Caco-2 (cell line): ENCODE measurements at places on chromosomes 2 and 18. TPM values are rescaled to one million over a fixed set of nuclear protein-coding genes. Genes with fewer than 3 reads are reported as not detected.
A peak's percentile ranks its signal among the peaks of the same experiment; 100 is the strongest.

The AAK1 gene
- 39.7 and 50.8 TPM in 2 replicates for total RNA-seq

The PROM2 gene
- total RNA-seq: 0.82 and 1.5 TPM in 2 replicates

The MAL gene
- not detected in 2 replicates for total RNA-seq

The RIT2 gene
- not detected in 2 replicates for total RNA-seq

The CUL3 gene
- 66.0 and 66.3 TPM in 2 replicates for total RNA-seq

The CGREF1 gene
- total RNA-seq: 4.4 and 5.0 TPM in 2 replicates

The IL1RN gene
- not detected in 2 replicates for total RNA-seq

The ACMSD gene
- not detected in 2 replicates for total RNA-seq

DNA sequence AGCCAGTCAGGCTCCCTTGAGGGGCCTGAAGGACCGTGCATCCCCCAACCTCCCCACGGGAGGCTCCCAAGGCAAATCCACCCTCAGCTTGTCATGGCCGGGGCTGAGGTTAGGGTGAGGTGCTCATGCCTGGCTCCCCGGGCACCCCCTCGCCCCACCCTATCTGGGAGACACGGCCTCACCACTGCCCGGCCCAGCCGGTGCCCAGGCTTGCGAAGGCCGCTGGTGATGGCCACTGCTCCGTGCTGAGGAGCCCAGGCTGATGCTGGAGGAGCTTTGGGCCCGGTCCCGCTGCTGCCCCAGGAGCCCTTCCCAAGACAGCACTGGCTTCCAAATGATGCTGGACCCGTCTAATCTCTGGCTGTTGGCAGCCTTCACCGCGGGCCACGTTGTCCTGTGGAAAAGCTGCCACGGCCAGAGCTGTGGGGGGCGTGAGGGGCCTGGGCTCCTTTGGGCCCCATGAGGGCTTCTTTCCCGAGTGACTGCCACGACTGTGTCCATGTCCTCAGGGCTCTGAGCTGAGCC is 135.7 kb upstream of the CTDP1 start:
- no peaks in the 10 kb centered on the region for H3K36me3 ChIP-seq
- H3K4me1 ChIP-seq: no peaks in the 10 kb centered on the region
- no peaks in the 10 kb centered on the region for H3K27me3 ChIP-seq
- no peak overlapping the region for H3K4me3 ChIP-seq
- H3K27ac ChIP-seq: no peak overlapping the region

- no peaks in the 10 kb centered on the region for H3K4me1 ChIP-seq
- no peak overlapping the region for H3K27ac ChIP-seq
- no peaks in the 10 kb centered on the region for H3K36me3 ChIP-seq
- no peak for DNase-seq
- H3K27me3 ChIP-seq: no peaks in the 10 kb centered on the region
Measured at GRCh38 chr18:76538846-76539245, 43.8 kb upstream of the ZNF516 start.

- H3K27ac ChIP-seq: peak overlapping the region; percentile 78
- H3K27me3 ChIP-seq: no peaks in the 10 kb centered on the region
- H3K4me1 ChIP-seq: peaks cover 25% of the 10 kb centered on the region; the same call in 1 of the 2 replicates
- no peaks in the 10 kb centered on the region for H3K36me3 ChIP-seq
- no peak overlapping the region for H3K4me3 ChIP-seq
Measured at GRCh38 chr18:49020621-49021021, 69.9 kb upstream of the SMAD7 start.

DNA sequence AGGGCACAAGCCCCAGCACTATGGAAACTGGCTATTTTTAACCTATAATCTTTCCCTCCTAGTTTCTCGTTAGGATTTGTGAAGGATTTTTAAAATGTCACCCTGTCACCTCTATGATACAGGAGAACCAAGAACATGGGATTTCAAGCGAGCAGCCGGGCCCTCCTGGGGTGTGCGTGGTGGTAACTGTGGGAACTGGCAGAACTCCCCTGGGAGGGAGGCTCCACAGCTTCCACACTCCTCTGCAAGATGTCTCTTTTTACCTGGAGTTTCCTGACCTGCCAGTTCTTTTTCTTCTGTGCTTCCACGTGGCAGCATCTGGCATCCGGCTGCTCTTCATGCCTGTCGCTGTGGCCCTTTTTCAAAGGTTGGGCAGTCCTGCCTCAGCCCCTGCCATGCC is 386.3 kb upstream of the MYT1L start:
- no peak overlapping the region for H3K27ac ChIP-seq
- no peak for DNase-seq
- H3K36me3 ChIP-seq: no peaks in the 10 kb centered on the region

DNA sequence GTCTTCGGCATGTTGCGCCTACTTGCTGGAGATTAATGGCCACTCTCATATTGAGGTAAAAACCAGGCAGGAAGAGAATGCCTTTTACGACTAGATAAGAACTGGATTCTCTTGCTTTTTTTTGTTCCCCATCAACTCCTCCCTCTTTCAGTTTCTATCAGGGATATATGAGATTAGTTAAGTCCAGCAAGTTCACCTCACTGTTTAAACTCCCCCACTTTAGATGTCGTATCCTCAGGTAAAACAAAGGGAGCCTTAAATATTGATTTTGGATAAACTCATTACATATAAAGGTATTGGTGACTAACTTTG is 98.4 kb downstream of the PLEKHM3 start:
- H3K4me3 ChIP-seq: no peak overlapping the region
- no peaks in the 10 kb centered on the region for H3K27me3 ChIP-seq
- peak overlapping the region; percentile 56 for H3K27ac ChIP-seq
- H3K4me1 ChIP-seq: peaks cover 51% of the 10 kb centered on the region

GRCh38 chr2:43073401-43073825 is 153.0 kb downstream of the ZFP36L2 start:
- H3K4me3 ChIP-seq: no peak overlapping the region

- no peak overlapping the region for H3K27ac ChIP-seq
- H3K4me1 ChIP-seq: peaks cover 31% of the 10 kb centered on the region
- H3K4me3 ChIP-seq: no peak overlapping the region; the same call in 1 of the 2 replicates
- no peaks in the 10 kb centered on the region; the same call in 1 of the 2 replicates for H3K36me3 ChIP-seq
Measured at GRCh38 chr2:219252570-219252899, 508 bp upstream of the TUBA4B start.

- no peaks in the 10 kb centered on the region for H3K4me1 ChIP-seq
- no peaks in the 10 kb centered on the region for H3K27me3 ChIP-seq
- no peak overlapping the region for H3K27ac ChIP-seq
- peak; percentile 47 for DNase-seq
Measured at GRCh38 chr2:95323347-95324155, 26.4 kb downstream of the KCNIP3 start.

- no peak for DNase-seq
- H3K27ac ChIP-seq: no peak overlapping the region
- H3K4me3 ChIP-seq: no peak overlapping the region
- H3K27me3 ChIP-seq: no peaks in the 10 kb centered on the region
Measured at GRCh38 chr2:73856214-73856613, 27.5 kb downstream of the STAMBP start.

DNA sequence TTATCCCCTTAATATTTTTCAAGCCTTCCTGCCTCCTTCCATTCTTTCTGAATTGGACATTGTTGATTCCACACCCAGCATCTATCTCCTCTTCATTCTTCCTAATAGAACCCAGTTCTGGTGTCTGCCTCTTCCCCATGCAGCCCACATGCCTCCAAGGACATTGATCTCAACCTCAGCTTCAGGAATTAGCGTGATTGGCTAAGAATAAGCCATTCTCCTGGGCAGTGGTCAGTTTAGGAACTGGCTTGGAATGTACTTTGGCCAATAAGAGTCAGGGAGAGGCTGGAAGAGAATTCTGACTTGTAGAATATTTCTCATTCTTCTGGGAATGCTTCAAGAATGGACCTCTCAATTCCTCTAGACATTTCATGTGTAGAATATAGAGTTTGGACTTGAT is 25.9 kb upstream of the GCC2 start:
- H3K27me3 ChIP-seq: no peaks in the 10 kb centered on the region
- H3K27ac ChIP-seq: peak overlapping the region; percentile 17
- H3K36me3 ChIP-seq: no peaks in the 10 kb centered on the region
- DNase-seq: peak; percentile 42
- H3K4me3 ChIP-seq: no peak overlapping the region

DNA sequence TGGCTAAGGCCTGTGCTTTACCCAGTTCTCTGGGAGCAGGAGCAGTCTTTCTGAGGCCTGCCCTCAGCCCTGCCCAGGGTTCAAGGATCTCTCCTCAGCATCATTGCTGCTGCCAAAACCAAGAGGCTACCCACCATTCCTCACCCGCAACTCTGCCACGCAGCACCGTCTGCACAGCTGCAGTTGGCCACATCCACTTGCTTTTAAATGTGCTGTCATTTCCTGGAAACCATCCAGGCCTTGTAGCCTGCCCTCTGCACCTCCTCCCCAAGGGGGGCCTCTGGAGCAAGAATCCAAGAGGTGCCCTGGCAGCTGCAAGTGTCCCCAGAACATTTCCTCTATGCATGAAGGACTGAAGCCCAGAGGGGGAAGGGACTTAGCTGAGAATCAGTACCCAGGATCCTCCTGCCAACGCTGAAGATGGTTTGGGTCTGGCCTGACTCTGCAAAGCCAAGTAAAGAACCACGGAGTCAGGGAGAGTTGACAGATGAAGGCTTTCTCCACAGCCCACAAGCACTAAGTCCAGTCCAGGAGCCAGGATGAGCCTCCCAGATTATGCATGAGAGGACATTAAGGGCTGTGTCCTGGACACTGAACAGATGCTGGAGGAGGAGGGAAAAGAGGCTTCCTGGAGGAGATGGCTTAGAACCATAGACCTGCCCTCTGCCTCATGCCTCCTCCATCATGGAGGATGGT is 14.9 kb downstream of the EMX1 start:
- H3K4me3 ChIP-seq: no peak overlapping the region
- no peaks in the 10 kb centered on the region; the same call in 1 of the 2 replicates for H3K27me3 ChIP-seq
- no peak for DNase-seq
- peaks cover 1% of the 10 kb centered on the region for H3K36me3 ChIP-seq

- H3K27ac ChIP-seq: no peak overlapping the region
- DNase-seq: peak; percentile 54
- H3K4me3 ChIP-seq: no peak overlapping the region
- H3K27me3 ChIP-seq: no peaks in the 10 kb centered on the region
- H3K36me3 ChIP-seq: peaks cover 2% of the 10 kb centered on the region; the same call in 1 of the 2 replicates
Measured at GRCh38 chr2:135744760-135745314, 3.2 kb downstream of the UBXN4 start.

DNA sequence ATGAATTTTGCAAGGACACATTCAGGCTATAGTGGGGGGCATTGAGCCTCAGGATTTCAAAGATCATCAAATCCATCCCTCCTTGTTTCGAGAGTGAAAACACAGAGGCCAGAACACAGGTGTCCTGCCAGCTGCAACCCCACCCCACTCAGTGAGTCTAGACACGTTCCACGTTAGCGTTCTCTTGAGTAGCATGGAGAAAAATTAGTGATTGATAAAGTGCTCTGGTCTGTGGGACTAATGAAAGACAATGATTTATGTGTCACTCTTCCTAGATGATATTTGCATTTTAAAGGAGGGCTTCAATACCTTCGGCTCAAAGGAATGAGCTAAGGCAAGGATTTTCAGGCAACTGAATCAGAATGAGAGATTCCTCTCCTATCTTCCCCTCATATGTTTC is 43.8 kb downstream of the SLC4A3 start:
- H3K27me3 ChIP-seq: no peaks in the 10 kb centered on the region
- DNase-seq: no peak
- H3K27ac ChIP-seq: no peak overlapping the region
- no peaks in the 10 kb centered on the region for H3K4me1 ChIP-seq
- no peak overlapping the region for H3K4me3 ChIP-seq

GRCh38 chr18:78090584-78090983 is 840.9 kb downstream of the GALR1 start:
- no peak for DNase-seq
- H3K4me3 ChIP-seq: no peak overlapping the region
- H3K36me3 ChIP-seq: no peaks in the 10 kb centered on the region

GRCh38 chr2:226732478-226733188 is 67.0 kb downstream of the IRS1 start:
- no peaks in the 10 kb centered on the region for H3K27me3 ChIP-seq
- no peak overlapping the region for H3K4me3 ChIP-seq
- peaks cover 30% of the 10 kb centered on the region for H3K4me1 ChIP-seq
- peak overlapping the region; percentile 65 for H3K27ac ChIP-seq

DNA sequence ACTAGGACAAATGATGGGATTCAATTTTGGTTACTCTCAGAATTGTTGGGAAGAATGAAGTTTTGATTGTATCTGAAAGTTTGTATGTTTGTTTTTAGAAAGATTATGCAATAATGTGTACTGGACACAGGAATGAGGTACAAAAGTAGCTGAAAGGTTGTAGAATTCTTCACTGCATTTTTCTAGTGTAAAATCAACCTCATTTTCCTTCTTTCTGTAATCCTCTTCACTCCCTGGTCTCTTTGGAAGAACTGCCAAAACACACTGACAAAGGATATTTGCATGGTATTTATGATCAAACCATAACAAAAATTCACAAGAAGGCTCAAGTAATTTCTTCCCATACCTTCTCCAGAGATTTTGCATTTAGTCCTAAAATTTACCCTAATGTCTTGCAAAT is 110.7 kb downstream of the ZEB2 start:
- DNase-seq: no peak
- H3K27ac ChIP-seq: no peak overlapping the region
- no peak overlapping the region for H3K4me3 ChIP-seq
- H3K27me3 ChIP-seq: no peaks in the 10 kb centered on the region; the same call in 1 of the 2 replicates

DNA sequence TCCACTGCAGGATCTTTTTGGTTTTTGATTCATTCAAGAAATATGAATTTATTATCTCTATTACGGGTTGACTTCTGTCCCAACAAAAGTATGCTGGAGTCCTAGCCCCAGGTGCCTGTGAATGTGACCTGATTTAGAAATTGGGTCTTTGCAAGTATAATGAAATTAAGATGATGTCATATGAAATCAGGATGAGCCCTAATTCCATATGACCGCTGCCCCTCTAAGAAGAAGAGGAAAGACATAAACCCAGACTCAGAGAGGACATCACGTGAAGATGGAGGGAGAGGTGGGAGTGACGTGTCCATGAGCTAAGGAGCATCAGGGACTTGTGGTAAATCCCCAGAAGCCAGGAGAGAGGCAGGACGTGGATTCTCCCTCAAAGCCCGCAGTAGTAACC is 287.1 kb downstream of the LPIN1 start:
- H3K27ac ChIP-seq: peak overlapping the region; percentile 49
- no peaks in the 10 kb centered on the region for H3K4me1 ChIP-seq
- no peak for DNase-seq
- H3K36me3 ChIP-seq: no peaks in the 10 kb centered on the region
- H3K27me3 ChIP-seq: no peaks in the 10 kb centered on the region

- H3K27ac ChIP-seq: no peak overlapping the region
- no peaks in the 10 kb centered on the region for H3K36me3 ChIP-seq
- no peak overlapping the region for H3K4me3 ChIP-seq
- no peaks in the 10 kb centered on the region for H3K4me1 ChIP-seq
- no peaks in the 10 kb centered on the region for H3K27me3 ChIP-seq
- DNase-seq: no peak
Measured at GRCh38 chr2:6828299-6828584, 37.5 kb downstream of the CMPK2 start.

DNA sequence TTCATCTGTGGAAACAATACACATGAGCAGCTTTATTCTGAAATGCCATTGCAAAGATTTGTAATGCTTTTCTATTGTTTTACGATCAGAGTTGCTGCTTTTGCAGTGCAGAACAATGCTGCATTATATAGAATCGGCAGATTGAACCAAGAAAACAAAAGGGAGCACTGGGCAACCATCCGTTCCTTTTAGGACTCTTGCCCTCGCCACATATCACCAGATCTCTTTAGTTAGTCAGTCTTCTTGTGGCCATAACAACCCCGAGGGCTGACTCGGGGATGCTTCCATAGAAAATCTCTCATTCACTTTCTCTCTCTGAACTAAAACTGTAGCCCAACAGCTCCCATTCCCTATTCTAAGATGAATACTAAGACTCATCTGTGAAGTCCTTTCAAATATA is 340.4 kb downstream of the NRXN1 start:
- H3K4me1 ChIP-seq: no peaks in the 10 kb centered on the region; the same call in 1 of the 2 replicates
- H3K4me3 ChIP-seq: no peak overlapping the region
- no peaks in the 10 kb centered on the region for H3K36me3 ChIP-seq
- no peak for DNase-seq
- H3K27ac ChIP-seq: no peak overlapping the region

- no peaks in the 10 kb centered on the region; the same call in 1 of the 2 replicates for H3K27me3 ChIP-seq
- H3K36me3 ChIP-seq: no peaks in the 10 kb centered on the region
- no peak for DNase-seq
- no peaks in the 10 kb centered on the region for H3K4me1 ChIP-seq
- no peak within 1 kb of the TSS for H3K27ac ChIP-seq
- H3K4me3 ChIP-seq: peak within 1 kb of the TSS; percentile 31
Measured at GRCh38 chr2:237486819-237487448, at the start of gene MLPH. Gene MLPH, plus strand, starts transcription at chr2:237487251. Its CDS starts 6,176 bp downstream, at chr2:237493427.
